ENCODE measurements at places on chromosomes 2 and 18.

GRCh38 chr2:220503431-220503830 lies 876.0 kb downstream of the SLC4A3 start:
- DNase-seq: no peak

DNA sequence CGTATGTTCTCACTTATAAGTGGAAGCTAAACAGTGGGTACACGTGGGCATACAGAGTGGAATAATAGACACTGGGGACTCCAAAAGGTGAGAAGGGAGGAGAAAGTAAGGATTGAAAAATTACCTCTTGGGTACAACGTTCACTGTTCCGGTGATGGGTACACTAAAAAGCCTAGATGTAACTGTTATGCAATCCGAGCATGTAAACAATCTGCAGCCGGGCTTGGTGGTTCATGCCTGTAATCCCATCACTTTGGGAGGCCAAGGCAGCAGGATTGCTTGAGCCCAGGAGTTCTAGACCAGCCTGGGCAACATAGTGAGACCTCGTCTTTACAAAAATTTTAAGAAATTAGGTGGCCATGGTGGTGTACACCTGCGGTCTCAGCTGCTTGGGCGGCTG lies 33.1 kb upstream of the TTR start:
- no peak for DNase-seq

DNA sequence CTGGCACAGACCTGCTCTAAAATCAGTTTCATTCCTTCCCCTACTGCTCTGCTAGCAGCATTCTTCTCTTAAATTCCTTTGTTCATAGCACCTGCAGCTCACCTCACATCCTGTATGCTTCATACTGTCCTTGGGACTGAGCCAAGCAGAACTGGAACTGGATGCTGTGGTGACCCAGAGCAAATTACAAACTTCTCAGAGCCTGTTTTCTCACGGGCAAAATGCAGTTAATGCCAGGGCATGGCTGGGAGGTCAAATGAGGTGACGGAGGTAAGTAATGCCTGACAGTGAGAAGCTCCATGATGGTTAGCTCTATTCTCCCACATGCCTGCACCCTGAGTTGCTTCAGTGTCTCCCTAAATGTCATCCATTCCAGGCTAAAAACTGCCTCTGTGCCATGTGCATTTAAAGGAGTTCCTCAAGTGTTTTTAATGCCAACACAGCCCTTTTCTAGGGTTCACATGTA lies 29.7 kb downstream of the C2orf42 start:
- DNase-seq: no peak

DNA sequence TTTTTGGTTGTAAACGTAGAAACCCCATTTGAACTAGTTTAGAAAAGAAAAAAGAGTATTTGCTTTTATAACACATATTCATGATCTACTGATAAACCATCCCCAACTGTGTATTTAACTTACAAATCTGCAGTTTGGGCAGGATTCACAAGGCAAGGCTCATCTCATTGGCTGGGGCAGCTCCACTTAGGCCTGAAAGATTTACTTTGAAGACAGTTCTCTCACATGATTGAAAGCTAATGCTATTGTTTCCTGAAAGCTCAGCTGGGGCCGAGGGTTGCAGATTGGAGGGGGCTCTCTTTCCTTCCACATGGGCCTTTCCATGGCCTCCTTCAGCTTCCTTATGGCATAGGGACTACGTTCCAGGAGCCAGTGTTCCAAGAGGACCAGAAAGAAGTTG lies 47.4 kb downstream of the ARHGAP15 start:
- no peak for DNase-seq

GRCh38 chr2:219525533-219526232 lies 11.4 kb downstream of the ASIC4 start:
- no peak for DNase-seq

GRCh38 chr2:18999198-18999597 lies 359.2 kb downstream of the OSR1 start:
- DNase-seq: no peak

DNA sequence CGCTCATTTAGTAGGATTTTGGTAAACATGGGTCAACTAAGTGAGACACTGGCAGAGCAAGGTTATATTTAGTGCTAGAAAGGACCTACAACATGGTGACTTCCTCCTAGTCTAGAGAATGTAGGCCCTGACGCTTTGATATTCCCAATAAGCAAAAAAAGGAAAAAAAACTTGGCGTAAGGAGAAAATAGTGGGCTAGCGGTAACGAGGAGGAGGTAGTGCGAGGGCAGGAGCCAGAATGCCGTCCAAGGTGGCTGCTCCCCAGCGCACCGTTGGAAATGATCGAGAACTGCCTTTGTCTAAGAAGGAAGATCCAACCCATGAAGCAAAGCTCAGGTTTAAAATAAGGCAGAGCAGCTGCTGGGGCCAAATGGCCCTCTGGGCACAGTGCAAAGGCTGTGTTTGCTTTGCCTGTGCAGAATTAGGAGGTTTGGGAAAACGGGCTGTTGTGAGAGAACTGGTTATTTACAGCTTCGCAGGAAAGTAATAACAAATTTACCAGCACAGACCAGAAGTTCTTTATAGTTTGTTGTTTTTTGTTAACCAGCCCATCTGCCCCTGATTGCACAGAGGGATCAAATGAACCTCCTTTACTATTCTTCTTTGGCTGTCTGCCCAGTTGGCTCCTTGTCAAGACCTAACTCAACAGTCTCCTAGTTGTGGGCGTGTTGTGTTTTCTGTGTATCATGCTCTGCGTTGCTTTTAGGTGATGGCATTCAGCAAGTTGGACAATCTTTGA lies 86.6 kb downstream of the ITGB1BP1 start:
- no peak for DNase-seq

DNA sequence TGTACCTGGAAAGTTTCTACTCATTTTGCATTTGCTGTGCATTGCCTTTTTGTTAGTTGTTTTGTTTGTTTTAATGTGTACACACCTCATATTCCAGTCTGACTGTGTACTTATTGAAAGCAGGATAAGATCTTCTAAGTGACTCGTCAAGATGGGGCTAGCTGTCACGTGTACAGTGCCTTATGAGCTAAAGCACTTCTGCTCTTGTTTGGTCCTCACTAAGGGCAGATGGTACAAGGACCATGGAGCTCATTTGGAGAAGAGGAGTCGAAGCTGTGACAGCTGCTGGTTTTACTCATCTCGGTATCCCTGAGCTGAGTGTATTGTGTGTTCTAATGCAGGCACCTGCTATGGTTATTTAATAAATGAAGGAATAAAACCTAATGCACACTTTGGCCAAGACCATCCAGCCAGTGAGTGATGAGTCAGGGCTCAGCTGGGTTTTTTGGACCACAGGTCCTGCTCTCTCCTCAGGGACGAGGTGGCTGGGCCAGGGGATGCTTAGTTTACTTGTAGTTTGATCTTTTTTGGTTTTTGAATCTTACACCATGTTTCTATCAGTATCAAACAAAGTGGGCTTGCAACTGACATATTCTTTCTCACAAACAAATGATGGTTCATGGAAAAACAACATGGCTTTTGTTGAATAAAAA lies 152.5 kb upstream of the APCDD1 start:
- no peak for DNase-seq

DNA sequence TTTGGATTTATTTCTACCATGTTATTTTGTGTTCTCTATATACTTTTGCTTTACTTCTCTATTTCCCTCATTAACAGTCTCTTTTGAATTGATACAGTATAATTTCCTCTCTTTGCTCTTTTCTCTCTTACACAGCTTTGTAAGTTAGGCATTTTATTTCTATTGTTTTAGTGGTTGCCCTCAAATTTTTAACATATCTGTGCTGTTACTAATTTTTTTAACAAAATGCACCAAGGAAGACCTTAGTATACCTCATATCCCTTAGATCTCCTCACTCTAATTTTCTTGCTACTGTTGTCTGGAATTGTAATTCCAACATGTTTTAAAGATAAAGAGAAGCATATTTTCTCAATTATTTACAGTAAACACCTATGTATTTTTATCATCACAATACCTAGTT lies 416.8 kb upstream of the SLC14A2 start:
- no peak for DNase-seq

DNA sequence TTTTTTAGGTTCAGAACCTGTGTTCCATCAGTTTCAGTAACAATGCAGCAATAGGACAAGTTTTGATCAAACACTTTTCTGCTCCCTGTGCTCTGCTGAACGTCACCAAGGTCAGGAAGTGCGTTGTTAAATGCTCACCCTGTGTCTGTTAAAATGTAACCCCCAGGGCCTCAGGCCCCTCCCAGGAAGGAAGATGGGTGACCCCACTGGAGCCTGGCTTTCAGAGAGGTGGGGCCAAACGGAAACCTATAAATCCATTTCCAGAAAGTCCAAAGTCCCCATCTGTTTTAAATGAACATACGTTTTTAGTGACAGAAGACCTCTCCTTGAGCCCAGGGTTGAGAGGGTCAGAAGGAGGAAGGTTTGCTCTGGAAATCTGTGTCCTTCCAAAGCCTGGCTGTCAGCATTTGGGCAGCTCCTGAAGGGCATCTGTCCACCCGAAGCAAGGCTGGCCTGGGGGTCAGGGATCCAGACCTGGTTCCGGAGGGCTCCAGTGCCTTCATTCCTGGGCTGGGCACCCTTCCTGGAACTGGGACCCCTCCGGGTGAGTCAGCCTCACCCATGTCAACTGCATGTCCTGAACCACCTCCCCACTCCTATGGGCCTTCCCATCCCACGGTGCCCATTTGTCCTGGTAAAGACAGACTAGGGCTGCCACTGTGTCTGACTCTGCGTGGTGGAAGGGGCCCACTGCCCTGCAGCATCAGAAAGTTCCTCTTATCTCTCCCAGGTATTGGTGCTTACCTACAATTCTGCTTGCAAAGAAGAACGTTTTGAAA lies 117.4 kb upstream of the COPS8 start:
- DNase-seq: no peak

- no peak for DNase-seq
These were observed 24.5 kb upstream of the MSGN1 start for GRCh38 chr2:17791817-17792130.

GRCh38 chr2:11129598-11130449 lies 25.4 kb upstream of the SLC66A3 start:
- peak; percentile 70 for DNase-seq

- no peak for DNase-seq
These were observed 28.0 kb downstream of the MAL start for GRCh38 chr2:95053543-95053942.

GRCh38 chr2:17095340-17095739 lies 422.9 kb downstream of the RAD51AP2 start:
- no peak for DNase-seq

GRCh38 chr2:221911321-221911720 lies 339.2 kb upstream of the EPHA4 start:
- DNase-seq: no peak

DNA sequence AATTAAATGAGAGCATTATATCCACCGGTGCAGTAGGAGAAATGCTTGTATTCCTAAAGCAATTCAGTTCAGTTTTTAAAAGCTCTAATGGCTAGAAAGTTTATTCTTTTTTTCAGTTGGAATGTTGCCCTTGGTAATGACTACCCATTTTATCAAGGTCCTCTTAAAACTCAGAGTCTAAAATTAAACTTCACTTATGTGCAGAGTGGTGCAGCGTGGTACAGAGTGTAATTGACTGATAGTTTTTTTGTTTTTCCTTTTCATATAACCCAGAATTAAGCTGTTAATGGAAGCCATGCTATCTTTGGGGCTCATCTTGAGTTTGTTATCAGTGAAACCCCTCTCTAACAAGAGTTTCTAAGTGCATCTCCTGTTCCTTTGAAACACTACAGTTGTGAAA lies 21.4 kb downstream of the NCOA1 start:
- DNase-seq: no peak

DNA sequence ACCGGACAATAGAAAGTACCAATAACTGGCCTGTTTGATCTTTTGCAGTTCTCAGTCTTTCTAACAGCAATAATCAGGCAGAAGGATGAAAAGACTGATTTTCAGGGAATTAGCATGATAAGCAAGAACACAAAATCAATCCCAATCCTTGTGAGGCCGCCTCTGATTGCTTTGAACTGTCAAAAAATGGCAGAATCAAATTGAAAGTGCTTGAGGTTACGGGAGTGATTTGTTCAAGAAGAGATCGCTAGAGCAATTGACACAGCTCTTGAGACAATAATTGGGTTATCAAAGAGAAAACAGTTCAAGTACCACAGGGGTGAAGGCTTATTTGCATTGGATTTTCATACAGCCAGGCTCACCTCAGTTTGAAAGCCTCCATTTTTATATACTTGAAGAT lies 663.4 kb downstream of the ARHGAP15 start:
- DNase-seq: no peak

DNA sequence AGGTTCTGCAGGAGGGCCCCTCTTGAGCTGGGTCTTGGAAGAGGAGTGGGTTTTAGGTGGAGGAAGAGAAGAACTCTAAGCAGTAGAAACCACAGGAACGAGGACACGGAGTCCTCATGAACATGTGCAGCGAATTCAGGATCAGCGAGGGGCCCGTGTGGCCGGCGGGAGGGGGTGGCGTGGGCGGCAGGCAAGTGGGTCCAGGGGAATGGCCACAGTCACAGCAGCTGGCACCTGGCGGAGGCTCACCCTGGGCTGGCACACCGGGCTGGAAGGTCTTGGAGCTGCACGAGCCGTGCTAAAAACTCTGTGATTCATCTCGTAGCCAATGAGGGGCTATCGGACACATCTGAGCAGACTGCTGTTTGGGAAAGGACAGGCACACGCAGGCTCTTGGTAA lies 18.0 kb upstream of the CIDEA start:
- no peak for DNase-seq

GRCh38 chr2:172106108-172106961 lies 3.6 kb upstream of the DLX2 start:
- no peak for DNase-seq

GRCh38 chr2:217797165-217797564 lies 205.6 kb downstream of the TNS1 start:
- DNase-seq: no peak

DNA sequence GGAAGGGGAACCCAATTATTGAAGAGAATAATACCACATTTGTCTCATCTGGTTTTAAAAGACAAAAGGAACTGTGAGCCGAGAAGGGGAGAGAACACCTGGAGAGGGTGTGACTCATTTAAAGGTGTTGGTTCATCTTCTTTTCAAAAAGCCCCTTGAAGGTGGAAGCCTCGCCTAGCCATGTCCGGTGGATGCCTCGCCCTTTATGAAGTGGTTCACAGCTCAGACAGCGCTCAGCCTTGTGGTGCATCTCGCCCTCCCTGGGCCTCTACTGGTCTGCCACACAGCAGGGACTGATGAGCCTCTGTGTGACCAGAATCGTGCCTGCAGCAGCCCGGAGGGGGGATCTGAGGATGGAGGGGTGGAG lies 290.0 kb upstream of the CXCR4 start:
- DNase-seq: no peak

GRCh38 chr2:145273840-145274239 lies 753.9 kb upstream of the ZEB2 start:
- DNase-seq: no peak

- no peak for DNase-seq
These were observed 617.0 kb upstream of the LINC00305 start for GRCh38 chr18:64765908-64766307.

- DNase-seq: no peak
These were observed at the start of gene GALNT13 for GRCh38 chr2:153871231-153872221. TSS of gene GALNT13 (plus strand) at chr2:153871922.

- no peak for DNase-seq
These were observed 22.2 kb downstream of the SOWAHC start for GRCh38 chr2:109636317-109636716.

GRCh38 chr2:166193407-166193806 lies 65.6 kb upstream of the SCN1A start:
- DNase-seq: no peak

- DNase-seq: no peak
These were observed 25.5 kb upstream of the LRRC30 start for GRCh38 chr18:7205346-7205745.

Measured in activated T-helper 1 cell treated with anti-CD3 and anti-CD28 coated beads, Interleukin-2, amount 50 U/mL, for 16 hours (primary cell).